Forelimb muscle (tissue), 1 donor: ENCODE measurements at places on chromosomes 5 and 9.
A peak's percentile ranks its signal among the peaks of the same experiment; 100 is the strongest.

DNA sequence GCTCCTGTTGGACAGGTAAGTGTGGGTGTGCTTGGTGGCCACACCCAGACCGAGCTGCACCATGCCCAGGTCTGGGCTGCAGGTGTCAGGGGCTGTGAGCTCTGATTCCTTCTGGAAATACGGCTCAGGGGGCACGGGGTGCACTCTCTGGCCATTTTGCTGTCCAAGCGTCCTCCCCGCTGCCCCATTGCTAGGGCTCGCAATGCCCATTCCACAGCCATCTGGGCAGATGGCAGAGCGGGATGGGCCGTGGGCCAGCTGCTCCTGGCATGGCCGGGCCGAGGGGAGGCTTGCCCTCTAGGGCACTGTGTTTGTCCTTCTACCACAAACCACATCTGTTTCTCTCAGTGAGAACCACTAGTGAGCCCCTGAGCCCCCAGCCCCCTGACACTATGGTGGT lies 67.9 kb upstream of the RXRA start:
- no peak for DNase-seq

GRCh38 chr5:1901061-1901460 lies 18.3 kb upstream of the IRX4 start:
- DNase-seq, result no peak

- no peak for DNase-seq
Measured at GRCh38 chr5:170303549-170303948, 6.0 kb upstream of the LCP2 start.

DNA sequence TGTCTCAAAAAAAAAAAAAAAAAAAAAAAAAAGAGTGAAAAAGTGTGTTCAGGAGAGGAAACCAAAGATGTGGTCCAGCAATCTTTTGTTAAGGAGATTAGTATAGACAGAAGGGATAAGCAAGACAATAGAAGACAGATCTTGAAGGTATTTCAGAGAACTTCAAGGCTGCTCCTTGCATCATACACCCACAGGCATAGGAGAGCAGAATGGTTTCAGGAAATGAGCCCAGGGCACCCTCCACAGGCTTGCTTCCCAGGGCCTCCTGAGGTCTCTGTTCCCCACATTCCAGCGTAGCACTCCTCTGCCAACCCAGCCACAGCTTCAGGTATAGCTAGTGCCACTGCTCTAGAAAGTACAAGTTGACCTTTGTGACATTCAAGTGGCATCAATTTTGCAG lies 65.8 kb downstream of the FSTL4 start:
- DNase-seq, result no peak

DNA sequence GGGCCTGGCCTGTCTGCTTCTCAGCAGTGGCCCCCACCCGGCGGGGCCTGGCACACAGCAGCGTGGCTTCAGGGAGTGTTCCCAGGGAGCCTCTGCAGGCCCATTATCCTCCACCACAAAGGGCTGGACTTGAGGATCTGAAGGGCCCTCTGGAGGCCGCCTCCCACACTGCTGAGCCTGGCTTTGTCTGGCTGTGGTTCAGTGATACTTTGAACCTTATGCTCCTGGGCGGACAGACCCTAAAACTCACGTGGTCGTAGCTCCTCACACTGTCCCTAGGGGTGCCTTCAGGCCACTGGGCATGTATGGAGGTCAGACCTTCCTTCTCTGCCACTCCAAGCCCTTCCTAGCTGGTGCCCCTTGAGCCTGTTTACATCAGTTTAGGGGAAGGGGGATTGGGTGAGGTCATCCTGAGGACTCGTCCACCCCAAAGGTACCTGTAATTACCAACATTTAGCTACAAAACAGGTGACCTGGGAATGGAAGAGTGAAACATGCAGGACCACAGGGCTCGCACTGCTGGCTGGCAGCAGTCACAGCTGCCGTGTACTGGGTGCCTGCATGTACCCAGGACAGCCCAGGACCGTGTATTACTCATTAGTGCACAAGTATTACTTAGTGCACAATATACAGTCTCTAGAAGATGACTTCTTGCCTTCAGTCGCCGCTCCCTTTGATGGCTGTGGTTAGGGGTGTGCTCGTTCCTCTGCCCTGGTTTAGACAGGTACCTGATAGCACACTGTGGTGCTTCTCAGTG lies 8.5 kb downstream of the GRHPR start:
- DNase-seq, result no peak

GRCh38 chr5:43099640-43100039 lies 21.1 kb upstream of the ZNF131 start:
- no peak for DNase-seq

DNA sequence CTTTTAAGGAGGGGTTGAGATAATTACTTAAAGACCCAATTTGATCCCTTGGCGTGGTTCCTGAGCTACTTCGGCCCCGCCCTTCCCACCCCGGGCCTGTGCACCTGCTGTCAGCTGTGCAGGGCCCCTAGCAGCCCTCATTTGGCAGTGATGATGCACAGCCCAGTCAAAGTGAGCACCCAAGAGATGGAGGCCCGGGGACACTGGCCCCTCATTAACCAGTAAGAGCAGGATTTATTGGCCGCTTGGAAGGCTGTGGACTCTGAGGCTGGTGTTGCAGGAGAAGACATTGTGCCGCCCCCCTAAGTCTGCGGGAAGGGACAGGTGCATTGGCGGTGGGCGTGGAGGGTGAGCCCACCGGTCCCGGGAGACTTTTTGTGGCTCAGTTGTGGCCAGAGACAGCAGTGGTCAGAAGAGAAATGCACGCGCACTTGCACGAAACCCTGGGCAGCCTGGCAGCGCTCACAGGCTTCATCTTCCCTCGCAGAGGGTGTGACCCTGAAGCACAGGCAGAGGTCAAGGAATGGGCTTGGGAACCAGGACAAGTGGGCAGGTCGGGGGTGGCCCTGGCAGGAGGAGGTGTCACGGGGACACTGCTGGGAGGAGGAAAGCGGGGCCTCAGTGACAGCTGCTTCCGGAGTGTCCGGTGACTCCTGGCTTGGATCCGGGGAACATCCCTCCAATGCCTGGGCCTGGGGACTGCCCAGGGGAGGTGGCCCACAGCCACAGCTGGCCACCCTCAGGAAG lies 74.0 kb upstream of the RXRA start:
- no peak for DNase-seq

DNA sequence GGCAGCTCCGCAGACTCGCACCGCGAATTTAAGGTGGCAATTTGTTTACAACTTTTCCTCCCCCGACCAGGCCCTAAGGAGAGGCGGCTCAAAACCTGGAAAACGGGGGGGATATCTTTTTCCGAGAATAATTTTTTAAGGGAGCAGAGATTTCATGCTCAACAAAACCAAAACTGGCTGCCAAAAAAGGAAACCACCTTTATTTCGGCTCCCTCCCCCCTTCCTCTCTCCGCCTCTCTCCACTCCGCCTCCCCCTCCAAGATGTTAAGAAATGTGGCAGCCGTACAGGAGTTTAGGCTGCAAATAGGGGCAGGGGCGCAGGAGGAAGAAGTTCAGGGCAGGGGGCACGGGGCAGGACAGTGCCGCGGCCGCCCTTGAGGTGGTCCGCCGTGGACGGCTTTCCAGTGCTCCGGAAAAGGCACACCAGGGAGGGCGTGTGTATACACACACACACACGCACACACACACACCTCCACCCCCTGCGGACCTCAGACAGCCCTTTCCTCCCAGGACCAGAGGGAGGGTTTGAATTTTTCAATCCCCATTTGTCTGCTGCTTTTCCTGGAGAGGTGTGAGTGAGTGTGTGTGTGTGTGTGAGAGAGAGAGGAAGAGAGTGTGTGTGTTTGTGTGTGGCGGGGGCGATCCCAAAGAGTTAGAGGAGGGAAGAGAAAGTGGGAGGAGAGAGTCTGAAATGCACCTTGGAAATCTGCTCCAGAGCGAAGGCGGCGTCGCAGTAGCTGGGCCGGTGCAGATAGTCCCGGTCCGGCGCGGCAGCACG lies 9.1 kb downstream of the PTCH1 start:
- DNase-seq, result no peak

- no peak for DNase-seq
Measured at GRCh38 chr5:62126090-62126489, 179.9 kb upstream of the KIF2A start.

DNA sequence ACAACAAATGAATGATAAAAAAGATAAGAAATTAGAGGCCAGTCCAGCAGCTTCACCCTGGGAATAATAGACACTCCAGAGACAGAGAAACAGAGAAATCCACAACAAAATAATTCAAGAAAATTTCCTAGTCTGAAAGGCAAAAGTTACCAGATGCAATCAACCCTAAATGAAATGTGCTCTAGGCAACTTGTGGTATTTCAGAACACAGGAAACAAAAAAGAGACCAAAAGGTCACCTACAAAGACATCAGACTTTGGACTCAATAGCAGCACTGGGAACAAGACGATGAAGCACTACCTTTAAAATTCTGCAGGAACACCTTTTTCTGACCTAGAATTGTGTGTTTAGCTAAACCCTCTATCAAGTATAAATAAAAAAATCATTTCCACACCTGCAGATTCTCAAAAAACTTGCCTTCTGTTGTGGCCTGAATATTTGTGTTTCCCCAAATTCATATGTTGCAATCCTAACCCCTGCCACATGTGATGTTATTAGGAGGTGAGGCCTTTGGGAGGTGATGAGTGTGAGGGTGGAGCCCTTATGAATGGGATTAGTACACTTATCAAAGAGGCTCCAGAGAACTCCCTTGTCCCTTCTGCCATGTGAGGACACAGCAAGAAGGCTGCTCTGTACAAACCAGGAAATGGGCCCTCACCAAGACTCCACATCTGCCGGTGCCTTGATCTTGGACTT lies 5.9 kb upstream of the MAPK9 start:
- no peak for DNase-seq

- peak; percentile 25 for DNase-seq
Measured at GRCh38 chr9:107176436-107177151, 106.5 kb upstream of the RAD23B start.

GRCh38 chr9:97280755-97281330 lies 26.6 kb upstream of the CCDC180 start:
- DNase-seq, result no peak

DNA sequence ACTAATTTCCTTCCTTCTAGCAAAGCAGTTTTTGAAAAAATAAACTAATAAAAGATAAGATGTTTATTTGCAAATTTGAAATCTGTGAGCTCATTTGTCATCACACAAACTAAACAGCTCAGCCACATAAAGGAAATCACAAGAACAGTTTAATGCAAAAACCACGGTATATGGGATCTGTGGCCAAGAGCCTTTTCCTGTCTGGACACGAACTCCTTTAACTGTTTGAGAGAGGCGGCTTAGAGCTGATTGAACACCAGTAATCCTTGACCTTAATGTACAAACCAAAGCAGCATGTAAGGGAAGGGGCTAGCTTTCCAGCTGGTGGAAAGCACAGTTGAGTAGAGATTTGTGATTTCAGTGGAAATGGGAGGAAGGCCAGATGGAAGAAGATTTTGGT lies 66.3 kb upstream of the SPINK5 start:
- no peak for DNase-seq

- no peak for DNase-seq
Measured at GRCh38 chr5:147287110-147287509, 52.3 kb downstream of the STK32A start.

- DNase-seq, result no peak
Measured at GRCh38 chr5:136212252-136212721, 19.3 kb upstream of the SMIM32 start.

GRCh38 chr5:91188755-91189154 lies 194.4 kb downstream of the ARRDC3 start:
- no peak for DNase-seq

- no peak for DNase-seq
Measured at GRCh38 chr5:95022967-95023695, 261.8 kb downstream of the MCTP1 start.

- no peak for DNase-seq
Measured at GRCh38 chr9:3742586-3742985, 216.8 kb upstream of the RFX3 start.

DNA sequence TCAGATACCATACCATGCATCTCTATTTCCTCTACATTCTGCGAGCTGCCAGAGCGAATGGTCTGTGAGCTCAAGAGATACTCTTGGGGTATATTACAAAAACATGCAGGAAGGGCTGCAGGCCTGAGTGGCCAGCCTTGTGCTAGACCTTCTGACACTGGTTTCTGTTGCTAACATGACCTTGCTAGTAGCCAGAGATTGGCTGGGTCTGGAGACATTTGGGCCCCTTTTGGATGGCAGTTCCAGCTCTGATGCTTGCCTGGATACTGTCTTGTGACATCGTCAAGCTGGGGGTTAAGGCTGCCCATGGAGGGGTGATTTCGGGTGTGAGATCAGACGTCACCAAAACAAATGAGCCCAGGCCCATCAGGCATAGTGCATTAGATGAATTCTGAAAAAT lies 56.1 kb upstream of the FSTL4 start:
- no peak for DNase-seq

DNA sequence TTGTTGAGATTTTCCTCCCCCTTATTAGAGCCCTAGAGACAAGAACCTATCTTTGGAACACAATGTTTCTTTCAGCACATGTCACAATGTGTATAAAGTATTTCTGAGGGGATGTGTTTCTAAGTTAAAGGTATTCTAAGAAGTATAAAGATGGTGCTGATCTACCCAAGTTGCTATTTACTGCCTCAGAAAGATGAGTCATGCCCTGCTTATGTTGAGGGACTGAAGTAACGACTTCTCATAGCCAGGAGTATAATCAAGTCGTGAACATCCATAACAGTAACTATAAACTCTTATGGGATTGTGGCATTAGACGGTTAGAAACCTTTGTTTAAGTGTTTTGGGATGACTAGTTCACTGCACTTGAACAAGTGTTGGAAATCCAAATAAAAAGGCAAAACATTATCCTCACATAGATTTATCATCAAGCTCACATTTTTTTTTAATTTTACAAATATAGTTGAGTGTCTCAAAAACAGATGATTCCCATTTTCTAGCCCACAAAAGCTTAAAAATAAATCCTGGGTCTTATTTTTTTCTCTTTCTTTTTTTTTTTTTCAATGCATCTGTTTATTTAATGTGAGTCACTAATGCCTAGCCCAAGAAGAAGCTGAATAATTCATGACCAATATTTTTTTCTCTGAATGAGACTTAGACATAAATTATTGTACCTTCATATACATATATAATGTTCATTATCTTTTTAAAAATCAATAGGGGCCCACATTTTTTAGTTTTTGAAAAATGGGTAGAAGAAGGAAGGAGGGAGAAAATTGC lies 12.2 kb upstream of the TMEM252 start:
- DNase-seq, result no peak

DNA sequence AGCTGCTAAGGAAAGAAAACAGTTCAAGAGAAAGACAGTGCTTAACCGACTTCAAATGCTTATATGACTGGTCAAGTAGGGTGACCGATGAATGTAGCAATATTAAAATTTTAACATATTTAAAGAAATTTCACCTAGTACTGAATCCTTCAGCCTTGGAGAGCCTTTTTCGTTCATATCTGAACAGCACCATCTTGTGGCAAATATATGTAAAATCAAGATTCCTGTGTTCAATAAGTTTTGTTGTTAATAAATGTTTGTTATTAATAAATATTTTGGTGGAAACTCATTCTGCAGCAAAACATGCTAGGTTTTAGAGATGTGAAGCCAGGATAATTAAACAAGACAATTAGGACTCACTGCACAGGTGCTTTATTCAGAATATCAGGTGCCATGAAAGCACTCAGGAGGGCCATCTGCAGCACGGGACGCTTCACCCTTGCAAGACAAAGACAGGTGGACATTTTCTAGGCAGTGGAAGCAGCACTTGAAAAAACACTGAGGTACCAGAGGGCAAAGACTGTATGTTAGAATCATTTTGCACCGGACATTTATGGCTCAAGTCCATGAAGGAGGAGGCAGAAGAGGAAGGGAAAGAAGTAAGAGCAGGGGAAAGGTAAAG lies 15.6 kb downstream of the TICAM2 start:
- no peak for DNase-seq

- DNase-seq, result no peak
Measured at GRCh38 chr5:88203981-88204750, 64.5 kb downstream of the TMEM161B start.
